ENCODE measurements at places on chromosomes 7 and 10.

DNA sequence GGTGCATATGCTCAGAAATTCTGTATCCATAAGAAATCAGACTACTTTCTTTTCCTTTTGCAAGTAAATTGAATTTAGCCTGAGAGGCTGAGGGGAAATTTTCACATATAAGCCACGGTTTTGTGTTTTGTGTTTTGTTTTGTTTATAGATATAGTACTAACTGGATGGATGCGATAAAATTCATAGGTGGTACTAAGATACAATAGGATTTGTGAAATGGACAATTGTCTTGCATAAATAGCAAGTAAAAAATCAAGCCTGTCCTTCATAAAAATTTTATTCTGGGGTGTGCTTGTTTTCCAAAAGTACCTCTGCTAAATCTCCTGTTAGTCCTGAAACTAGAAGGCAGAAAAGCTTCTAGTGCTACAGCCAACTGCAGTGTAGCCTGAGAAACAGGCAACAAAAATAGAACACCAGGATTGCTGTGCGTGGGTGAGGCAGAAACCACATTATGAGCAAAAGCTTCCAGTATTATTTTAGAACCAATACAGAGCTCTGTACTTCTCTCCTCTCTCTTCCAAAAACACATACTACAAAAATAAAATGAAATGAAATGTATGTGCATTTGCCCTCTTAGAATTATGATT is 634 bp upstream of the HDAC9 start:
- DNase-seq: no peak

DNA sequence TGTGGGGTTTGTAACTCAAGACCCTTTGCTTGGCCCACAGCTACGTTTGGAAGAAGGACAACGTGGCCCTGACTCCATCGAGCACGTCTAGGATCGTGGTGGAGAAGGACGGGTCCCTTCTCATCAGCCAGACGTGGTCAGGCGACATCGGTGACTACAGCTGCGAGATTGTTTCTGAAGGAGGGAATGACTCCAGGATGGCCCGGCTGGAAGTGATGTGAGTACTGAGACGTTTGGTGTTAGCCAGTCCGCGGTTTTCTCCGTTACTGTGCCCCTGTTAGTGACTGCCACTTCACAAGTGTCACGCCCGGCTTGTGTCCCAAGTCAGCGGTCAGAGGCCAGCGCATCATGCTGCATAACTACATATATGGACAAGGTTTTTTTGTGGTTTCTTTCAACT is 673.3 kb downstream of the SDK1 start:
- DNase-seq: no peak

DNA sequence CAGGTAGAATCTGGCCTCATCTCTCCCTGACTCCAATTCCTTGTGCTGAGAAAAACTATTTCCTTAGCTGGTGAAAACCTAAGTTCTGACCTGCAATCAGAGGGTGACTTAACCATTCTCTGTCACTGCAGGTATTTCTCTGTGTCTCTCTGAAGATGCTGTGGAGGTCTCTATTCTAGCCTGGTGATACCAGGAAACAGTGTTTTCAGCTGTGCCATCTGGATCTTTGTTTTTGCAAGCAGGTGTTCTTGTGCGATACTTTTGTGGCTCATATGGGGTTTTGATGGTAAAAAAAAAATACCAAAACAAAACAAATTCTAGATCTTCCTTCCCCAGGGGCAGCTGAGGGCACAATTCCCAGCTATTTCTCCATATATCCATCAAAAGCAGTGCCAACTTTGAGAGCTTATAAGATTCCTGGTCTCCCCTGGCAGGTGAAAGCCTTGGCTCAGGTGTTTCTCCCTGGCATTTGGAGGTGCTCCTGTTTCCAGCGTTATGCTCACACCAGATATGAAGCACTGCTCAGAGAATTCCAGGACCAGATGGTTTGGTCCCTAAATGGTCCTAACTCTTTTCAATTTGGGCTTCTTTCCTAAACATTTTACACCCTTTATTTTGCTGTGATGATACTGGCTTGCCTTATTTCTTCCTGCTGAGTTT is 9.9 kb upstream of the NPVF start:
- DNase-seq: no peak

DNA sequence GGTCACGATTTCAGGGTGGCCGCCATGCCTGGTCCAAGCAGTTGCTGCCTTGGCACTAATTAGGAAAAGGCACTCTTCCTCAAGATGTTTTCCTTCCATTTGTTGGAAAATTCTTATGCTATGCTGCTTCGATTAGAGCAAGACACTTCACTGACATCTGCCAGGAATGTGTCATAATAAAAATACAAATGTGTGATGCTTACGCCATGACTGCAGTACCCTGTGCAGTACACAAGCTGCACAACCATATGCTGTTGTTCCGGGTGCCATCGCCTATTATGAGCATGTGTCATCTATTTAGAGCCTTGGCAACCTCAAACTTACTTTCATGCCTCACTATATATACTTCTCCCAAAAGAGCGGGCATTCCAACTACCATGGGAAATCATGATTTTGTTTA is 14.9 kb upstream of the MPP7 start:
- no peak for DNase-seq

DNA sequence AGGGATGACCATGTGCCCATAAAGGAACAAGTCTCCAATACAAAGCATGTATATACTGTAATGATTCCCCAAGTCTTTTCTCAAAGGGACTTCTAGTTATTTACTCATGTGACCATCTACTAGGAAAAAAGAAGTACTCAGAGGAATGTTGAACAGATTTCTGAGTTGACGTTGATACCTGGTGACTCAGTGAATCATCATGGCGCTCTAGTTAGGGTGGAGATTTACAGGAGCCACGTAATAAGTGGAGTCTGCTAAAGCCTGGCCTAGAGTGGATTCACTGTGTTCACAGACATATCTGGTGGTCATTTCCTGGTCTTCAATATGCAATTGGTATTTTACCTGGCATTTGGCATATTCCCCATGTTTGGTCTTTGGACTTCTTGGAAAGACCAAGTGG is 302.2 kb upstream of the CACNA2D1 start:
- DNase-seq: no peak

GRCh38 chr7:104973227-104973626 is 40.8 kb upstream of the KMT2E start:
- no peak for DNase-seq

- no peak for DNase-seq
Observed at GRCh38 chr10:72243822-72244437, 27.9 kb upstream of the ASCC1 start.

GRCh38 chr7:50724526-50725520 is 57.9 kb downstream of the GRB10 start:
- no peak for DNase-seq

DNA sequence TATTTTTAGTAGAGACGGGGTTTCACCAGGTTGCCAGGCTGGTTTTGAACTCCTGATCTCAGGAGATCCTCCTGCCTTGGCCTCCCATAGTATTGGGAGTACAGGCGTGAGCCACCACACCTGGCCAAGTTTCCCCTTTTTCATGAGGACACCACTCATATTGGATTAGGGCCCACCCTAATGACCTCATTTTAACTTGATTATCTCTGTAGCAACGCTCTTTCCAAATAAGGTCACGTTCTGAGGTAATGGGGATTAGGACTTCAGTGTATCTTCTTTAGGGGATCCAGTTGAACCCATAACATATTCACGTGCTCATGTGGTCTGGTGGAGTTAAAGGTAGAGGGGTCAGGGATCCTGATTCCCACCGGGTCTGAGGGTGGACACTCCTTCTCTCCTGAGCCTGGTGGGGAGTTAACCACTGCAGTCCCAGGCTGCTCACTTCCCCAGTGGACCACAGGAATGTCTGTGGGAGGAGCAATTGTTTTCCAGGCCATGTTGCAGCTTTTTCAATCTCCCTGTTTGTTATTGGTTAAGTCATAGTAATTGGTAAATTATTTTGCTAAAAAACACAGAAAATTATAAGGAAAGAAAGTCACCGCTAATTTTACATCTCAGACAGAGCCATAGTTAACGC is 130.5 kb downstream of the GRK5 start:
- no peak for DNase-seq

DNA sequence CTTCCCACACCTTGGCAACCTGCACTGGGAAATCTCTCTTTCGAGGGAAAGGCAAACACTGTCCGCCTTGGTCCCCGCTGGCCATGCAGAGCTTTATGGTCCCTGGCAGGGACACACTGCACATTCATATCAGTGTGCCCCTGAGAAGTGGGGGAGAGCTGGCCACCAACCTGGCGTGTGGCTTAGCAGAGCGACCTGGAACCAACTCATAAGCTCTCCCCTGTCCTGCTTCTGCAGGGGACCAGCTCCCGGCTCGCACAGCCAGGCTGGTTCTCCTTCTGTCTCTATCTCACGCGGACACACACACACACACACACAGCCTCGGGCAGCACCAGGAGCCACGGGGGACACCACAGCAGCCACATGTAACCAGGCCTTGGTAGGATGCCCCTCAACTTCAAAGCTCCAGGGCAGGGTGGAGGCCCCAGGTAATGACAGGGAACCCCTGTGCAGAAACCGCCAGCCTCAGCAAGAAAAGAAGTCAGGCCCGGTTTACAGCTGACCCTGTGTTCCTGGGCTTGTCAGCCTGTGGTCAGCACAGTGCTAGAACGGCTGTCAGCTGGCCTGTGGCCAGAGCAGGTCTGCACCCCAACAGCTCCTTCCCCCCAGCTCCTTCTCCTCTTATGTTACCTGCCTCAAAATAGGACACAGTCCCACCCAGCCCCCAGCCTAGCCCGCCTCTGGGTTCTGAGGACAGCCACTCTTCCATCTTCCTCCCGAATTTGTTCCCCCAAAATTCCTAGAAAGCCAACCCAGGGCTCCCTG is 69.3 kb downstream of the OAT start:
- no peak for DNase-seq

DNA sequence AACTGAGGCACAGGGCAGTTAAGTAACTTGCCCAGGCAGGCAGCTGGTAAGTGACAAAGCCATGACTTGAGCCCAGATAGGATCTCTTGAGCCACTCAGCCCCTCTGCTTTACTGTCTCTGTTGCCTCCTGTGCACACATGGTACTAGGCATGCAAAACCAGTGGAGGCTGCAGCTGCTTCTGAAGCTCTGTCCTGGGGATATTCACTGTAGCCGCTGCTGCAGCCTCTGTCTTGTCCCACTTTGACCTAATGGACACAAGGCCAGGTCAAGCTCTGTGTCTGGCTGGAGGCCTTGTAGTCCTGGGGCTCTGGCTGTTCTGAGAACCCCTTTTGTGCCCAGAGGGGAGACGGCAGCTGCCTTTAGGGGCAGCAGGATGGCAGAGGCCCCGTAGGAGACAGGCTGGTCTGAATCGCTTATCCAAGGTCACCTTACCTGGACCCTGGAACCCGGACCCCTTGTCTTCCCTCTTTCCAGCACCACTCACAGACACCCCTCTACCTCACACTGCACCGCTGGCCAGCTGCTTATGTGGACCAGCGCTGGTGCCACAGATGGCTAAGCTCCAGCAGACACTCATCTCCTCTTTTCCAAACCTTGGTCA is 57.6 kb downstream of the TSPAN15 start:
- DNase-seq: no peak

GRCh38 chr7:116062666-116063065 is 32.1 kb upstream of the TFEC start:
- DNase-seq: no peak

DNA sequence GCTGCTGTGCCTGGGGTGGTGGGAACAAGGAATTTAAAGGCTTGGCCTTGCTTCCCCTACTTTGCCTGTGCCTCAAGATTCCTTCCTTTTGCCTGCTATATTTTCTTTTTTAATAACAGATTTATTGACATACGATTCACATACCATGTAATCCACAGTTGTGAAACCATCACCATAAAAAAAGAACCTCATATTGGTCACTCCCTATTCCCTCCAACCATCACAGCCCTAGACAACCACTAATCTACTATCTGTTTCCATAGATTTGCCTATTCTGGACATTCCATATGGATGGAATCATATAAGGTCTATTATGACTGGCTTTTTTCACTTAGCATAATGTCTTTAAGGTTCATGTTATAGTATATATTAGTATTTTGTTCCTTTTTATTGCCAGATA is 59.3 kb upstream of the TRIM8 start:
- DNase-seq: no peak

DNA sequence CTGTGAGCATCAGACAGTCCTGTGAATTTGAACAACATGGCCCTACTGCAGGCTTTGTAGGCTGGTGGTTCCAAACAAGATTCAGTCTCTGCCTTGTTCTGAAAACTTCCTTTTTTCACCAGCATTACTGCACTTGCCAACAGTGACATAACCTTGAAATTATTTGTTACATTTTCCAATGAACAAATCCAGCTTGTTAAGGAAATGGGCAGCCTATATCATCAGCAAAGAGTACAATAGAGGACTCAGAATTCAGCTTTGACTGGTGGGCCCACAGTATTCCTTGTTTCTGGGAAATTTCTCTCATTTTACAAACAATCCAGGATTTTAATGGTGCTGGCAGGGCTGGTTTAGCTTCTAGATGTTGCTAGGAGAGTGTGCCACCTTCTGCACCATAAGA is 703.7 kb upstream of the FZD8 start:
- no peak for DNase-seq

DNA sequence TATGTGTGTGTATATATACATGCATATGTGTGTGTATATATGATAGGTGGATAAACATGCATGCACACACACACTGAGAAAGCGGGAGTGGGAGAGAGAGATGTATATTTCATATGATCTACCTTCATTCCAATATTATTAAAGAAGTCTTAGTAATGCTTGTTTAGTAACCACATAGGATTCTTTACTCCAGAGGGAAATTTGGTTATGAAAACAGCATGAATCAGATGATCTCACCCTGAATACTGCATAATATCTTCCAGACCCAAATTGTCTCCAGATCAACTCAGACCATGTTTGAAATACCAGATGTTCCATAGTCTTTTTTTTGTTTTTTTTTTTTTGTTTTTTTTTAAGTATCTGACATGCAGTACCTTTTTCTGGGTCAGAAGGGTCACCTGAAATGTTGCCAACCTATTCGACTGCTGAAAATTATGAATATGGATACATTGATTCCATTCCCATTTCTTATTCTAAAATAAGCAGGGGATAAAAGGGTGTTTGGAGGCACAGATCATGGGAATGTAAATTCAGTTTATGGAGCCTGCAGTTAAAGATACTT is 17.4 kb downstream of the TES start:
- no peak for DNase-seq

DNA sequence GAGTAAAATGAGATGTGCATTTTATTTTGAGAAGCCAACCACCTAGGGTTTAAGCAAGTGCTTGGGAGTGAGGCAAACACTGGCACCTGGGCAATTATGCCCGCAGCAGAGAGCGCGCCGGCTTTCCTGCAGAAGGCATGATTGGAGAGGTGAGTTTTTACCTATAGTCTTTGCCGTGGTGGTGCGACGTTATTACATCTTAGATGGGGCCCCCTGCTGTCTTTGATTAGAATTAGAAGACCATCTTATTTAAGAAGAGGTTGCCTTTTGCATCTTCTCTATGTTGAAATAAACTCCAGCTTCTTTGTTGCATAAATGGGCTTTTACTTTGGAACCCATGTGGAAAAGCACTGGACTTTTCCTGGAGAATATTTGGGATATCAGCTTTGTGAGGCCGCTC is 409.5 kb downstream of the GLRX3 start:
- no peak for DNase-seq
